Jurkat, Clone E6-1 (cell line): ENCODE measurements at places on chromosomes 2 and 18.

DNA sequence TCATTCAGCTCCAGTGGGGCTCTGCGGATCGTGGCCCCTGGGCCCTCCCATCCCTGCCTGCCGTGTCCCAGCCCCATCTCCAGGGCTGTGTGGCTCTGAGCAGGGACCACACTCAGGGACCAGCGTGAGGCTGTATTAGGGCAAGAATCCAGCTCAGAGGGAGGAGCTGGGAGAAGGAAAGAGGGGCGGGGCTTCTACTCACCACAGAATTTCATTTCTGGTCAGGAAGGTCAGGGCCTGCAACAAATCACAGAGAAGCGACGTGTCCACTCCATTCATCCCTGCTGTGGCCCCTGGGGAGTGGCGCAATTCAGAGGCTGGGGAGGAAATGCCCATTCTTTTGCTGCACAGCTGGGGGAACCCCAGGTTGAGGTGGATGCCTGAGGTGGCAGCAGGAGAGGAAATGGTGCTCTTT lies 828 bp downstream of the CIB4 start:
- DNase-seq, result no peak

GRCh38 chr2:143850084-143850483 lies 669.8 kb downstream of the ZEB2 start:
- DNase-seq, result no peak

DNA sequence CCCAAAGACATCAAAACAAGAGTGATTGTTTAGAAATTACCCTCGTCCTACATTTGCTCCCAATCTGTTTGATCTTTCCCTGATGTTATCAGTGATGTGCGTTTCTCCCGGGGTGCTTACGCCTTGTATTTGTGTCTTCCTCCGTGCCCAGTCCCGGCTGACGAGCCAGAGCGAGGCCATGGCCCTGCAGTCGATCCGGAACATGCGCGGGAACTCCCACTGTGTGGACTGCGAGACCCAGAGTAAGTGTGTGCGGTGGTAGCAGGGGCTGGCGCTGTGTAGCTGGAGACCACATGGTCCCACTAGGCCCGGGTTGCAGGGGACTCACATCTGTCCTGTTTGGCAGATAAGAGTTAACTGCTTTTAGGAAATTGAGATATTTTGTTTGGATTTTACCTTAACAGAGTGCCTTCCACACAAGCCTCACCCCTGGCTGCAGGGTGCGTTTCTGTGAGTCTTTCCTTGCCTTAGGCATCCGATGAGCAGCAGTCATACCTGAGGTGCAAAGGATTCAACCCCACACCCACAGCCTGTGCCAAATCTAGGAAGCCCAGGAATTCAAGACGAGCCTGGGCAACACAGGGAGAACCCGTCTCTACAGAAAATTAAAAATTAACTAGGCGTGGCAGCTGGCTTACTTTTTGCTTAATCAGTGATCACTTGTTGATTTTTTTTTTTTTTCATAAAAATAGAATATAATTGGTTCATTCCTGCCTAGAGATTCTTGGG lies 127.4 kb downstream of the GBX2 start:
- DNase-seq, result no peak

DNA sequence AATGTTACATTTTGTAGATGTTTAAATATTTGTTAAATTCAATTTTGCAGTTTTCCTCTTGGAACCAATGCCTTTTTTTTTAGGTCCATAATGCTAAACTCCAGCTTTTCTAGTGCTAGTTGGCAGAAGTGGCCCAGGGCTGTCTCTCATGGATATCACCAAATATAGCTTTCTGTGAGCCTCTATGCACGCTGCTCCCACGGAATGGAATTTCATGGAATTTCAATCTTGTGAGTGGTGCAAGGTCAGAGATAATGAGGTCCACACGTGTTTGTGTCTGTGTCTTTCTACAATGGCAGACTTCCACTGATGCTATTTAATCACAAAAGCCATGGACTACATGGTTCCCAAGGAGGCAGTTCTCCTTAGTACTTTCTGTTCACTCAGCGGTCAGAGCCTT lies 191.5 kb upstream of the PARD3B start:
- no peak for DNase-seq

DNA sequence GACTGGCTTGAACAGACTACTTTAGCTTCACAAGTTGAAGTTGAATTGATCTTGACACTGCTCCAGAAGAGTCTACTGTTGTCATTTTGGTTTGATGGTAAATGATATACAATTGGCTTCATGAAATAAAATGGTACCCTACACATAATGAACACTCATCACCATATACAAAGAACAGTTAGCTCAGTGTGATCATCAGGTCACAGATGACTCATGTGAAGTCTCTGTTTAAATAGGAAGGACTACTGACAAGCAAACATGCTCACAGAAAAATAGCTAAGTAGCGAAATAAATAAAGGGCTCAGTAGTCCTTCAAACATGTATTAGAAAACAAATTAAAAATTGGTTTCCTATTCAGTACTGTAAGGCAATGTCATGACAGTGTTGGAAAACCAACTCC lies 96.2 kb downstream of the MEIS1 start:
- no peak for DNase-seq

GRCh38 chr2:23121968-23122648 lies 262.9 kb upstream of the KLHL29 start:
- no peak for DNase-seq

GRCh38 chr2:238967031-238967977 lies 119.4 kb downstream of the TWIST2 start:
- no peak for DNase-seq

- DNase-seq, result peak; percentile 28
Measured at GRCh38 chr18:70288851-70289328, at the start of gene SOCS6. TSS of gene SOCS6 (plus strand) at chr18:70289045. CDS start at chr18:70324669, 35,624 bp downstream.

DNA sequence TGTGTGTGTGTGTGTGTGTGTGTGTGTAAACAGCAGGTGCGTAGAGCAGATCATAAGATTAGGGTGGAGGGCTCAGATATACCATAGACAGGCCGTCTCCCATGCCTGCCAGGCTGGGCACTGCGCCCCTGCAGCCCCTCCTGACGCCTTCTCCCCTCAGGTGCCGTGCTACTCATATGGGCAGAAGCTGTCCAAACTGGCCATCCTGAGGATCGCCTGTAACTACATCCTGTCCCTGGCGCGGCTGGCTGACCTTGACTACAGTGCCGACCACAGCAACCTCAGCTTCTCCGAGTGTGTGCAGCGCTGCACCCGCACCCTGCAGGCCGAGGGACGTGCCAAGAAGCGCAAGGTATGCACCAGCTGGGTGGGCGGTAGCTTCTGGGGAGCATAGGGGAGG lies 10.0 kb downstream of the ATOH8 start:
- DNase-seq, result no peak

- DNase-seq, result no peak
Measured at GRCh38 chr2:205636549-205637319, 45.6 kb upstream of the NRP2 start.

- no peak for DNase-seq
Measured at GRCh38 chr18:58562999-58563667, 65.8 kb downstream of the ALPK2 start.

- DNase-seq, result no peak
Measured at GRCh38 chr2:105849431-105850179, 104.9 kb downstream of the NCK2 start.

DNA sequence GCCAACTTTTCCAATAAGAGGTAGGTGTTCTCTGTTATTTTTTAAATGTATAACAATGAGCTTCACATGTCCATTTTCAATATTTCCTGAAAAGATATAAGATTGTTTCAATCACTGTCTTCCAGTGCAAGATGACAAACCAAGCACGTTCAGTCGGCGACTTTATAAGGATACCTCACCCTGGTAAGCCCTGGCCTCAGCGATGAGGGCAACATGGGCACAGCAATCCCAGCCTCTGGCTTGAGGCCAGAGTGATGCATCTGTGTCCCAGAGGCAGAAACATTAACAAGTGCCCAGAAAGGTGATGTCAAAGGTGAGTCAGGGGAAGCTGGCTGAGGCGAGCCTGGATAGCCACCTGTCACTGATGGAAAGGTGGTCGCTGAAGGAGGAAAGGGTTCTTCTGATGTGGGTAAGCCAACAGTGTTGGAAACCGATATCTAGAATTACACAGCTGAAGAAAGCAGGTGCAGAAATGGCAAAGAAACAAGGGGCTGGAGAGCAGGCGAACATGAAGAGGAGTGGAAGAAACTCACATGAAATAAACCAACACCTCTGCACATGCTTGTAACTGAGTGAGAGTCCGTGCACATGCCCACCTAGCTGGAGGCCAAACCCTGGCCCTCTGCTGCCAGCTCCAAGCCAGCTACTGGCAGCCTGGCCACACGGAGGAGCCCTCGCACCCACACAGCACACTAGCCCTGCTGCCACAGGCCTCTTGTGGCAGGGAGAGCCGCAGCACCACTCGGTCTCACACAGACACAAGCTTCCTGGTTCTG lies 65.5 kb downstream of the FBXO15 start:
- peak; percentile 86 for DNase-seq

GRCh38 chr2:122960759-122961641 lies 1064.1 kb upstream of the CNTNAP5 start:
- DNase-seq, result no peak

DNA sequence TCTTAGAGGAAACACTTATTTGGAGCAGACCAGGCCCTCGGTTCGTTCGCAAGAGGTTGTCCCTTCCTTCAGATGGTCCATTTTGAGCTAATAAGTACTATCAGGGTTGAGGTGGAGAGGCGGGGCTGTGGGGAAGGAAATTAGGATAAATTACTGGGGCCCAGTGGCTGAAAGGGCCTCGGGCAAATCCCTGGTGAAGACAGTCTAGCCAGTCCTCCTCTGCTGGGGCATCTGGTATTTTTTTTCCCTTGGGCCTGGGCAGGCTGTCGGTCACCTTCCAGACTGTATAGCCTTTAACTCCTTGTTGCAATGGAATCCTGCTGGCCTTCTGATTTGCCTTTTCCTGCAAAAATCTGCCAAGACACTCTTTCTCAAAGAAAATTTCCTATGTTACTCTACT lies 1.7 kb upstream of the MYO3B start:
- DNase-seq, result no peak

DNA sequence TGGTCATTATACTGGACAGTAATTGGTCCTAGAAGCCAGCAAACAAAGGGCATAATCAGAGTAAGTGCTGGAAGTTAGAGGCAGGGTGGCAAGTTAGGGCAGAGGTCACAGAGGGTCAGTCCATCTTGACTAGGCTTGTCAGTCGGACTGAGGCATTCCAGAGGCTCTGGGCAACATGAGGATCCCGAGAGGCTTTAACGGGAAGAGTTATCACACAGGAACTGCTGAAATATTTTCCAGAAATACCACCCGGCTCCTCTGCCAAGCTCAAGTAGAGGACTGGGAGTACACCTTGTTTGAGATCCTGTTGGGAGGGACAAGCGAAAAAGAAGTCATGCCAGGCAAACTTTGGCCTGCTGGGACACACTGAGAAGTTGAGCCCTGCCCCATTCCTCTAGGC lies 13.7 kb downstream of the C2orf81 start:
- no peak for DNase-seq

DNA sequence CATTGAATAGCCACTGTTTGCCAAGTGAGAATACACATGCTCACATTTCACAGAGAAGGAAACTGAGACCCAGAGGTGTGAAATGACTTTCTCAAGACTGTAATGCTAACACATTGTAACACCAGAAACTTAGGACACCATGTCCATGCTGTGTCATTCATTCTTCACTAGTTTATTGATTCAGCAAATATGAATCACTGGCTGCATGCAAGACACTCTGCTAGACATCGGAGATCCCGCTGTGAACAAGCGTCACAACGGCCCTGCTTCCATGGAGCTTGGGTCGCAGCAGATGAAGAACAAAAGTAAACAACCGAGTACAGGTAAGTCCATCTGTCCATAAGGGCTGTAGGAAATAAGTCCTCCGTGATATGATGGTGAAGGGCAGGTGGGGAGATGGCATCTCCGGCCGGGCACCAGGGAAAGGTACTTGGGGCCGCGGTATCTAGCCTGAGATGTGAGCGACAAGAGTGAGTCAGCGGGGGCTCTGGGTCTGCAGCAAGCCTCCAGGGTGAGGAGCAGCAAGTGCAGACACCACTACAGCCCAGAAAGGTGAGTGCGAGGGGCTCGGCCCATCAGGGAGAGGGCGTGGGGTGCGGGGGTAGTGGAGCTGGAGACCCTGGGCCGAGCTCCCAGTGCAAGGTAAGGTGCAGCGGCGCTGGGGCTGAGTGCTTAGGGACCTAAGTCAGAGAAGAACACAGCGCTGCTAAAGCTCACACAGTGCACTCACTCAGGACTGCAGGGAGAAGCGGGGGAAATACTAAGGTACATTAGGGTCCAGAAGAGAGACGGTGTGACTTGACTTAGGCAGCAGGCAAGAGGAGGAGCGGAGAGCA lies 391.2 kb downstream of the FBXO15 start:
- DNase-seq, result no peak

GRCh38 chr18:24827501-24827900 lies 367.1 kb downstream of the HRH4 start:
- DNase-seq, result no peak

GRCh38 chr2:219572237-219573001 lies at the start of gene INHA:
TSS of gene INHA (plus strand) at chr2:219572310. CDS start at chr2:219572375, 65 bp downstream.
- DNase-seq, result no peak

DNA sequence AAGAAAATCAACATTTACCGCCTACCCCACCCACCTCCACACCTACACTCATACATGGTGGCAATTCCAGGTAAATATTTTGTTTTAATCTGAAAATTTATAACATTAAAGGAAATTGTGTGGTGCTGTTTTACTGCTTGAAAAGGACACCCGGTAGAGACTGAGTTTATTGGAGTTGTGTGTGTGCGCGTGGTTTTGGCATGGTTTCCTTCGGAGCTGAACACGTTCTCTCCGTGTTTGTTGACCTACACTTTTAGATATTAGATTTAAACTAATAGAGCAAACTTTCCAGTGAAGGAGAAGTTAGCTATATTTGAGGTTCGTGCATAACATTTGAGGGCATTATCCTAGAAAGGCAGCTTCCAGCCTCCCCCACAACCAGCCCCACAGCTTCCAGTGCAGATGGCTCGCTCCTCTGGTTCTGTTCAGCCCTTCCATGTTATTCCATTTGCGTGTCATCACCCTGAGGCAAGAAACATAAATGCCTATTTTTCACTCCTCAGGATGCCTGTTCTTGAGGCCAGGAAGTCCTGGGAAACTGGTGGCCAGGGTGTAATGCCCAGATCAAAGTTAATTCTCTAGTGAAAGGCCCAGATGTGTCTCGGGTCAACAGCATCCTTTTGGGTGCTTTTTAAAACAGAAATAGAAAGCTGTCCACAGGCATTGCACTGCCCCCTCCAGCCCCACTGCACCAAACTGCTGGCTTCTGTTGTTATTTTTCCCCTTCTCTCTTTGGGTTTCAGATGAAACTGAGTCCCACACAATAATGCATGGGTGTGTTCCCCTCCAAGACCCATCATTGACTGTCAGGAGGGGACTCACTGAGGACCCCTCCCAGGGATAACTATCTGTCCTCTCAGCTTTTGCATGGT lies 190.2 kb downstream of the SETBP1 start:
- DNase-seq, result no peak

DNA sequence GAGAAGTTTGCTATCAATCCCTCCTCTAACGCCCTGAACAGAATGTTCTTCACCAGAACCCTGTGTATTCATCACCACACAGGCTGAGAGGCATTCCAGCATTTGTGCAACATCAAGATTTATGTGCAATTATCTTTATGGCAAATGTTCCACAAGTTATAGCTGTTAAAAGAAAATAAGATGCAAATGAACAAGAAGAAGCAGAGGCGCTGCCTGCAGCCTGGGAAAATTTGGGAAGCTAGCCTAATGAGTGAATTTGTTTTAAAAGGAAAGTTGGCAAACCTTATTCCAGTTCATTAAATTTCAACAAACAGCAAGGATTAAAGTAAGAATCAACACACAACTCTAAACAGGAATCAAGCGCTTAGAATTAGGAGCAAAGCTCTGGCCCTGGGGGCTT lies 5.3 kb downstream of the TPO start:
- DNase-seq, result no peak

GRCh38 chr2:95287806-95288205 lies 9.3 kb upstream of the KCNIP3 start:
- DNase-seq, result no peak

GRCh38 chr2:61759005-61759404 lies 94.9 kb downstream of the FAM161A start:
- DNase-seq, result no peak
